Right renal pelvis (tissue), 4 donors: ENCODE measurements at places on chromosomes 3 and 15.

DNA sequence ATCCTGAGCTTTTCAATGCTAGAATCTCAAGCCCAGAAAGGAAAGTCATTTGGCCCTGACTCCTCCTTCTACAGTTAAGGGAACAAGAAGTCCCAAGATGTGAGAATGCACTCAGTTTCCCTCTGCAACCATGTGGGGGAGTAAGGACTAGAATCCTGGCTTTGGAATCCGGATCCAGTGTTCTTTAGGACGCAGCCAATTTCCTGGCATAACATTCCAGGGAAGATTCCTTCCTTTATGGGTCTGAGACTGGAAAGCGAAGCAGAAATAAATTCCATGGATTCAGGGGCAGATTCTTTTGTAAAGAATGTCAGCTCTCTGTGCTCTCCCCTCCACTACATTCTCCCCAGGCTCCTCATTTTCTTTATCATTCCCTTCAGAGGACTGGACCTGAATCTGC is 151.8 kb upstream of the SOX14 start:
- DNase-seq = no peak

- no peak for DNase-seq
Measured at GRCh38 chr15:41937568-41937923, 34.8 kb downstream of the EHD4 start.

- DNase-seq = no peak
Measured at GRCh38 chr15:28876131-28876844, 9.5 kb upstream of the APBA2 start.

GRCh38 chr3:164604687-164605086 is 473.6 kb downstream of the SI start:
- peak; percentile 11 for DNase-seq

DNA sequence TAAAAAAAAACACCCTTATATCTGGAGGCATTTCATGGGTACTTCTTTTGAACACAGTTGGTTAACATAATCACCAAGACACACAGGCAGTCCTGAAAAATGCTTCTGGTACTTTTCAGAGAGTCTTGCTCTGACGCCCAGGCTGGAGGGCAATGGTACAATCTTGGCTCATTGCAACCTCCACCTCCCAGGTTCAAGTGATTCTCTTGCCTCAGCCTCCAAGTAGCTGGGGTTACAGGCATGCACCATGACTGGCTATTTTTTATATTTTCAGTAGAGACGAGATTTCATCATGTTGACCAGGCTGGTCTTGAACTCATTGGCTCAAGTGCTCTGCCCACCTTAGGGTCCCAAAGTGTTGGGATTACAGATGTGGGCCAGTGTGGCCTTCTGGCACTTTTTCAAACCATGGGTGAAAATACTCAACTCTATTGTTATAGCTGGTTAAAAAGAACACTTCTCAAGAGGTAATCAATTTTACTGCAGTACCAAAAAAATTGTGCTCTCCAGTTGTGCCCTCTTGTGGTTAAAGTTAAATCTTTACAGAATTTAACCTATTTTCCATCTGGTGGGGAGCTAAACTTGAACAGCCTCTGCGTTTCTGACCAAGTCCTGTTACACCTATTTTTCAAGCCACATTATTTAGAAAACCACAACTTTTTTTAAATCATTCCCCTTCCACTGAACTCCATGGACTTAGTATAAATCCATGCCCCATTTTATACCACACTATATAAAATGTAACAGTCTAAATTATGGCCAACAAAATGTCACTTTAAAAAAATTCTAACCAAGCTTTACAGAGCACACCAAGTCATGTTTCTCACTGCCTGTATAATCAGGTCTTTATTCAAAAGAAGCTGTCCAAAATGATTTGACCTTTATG is 1.2 kb upstream of the SNAPC5 start:
- DNase-seq = no peak

DNA sequence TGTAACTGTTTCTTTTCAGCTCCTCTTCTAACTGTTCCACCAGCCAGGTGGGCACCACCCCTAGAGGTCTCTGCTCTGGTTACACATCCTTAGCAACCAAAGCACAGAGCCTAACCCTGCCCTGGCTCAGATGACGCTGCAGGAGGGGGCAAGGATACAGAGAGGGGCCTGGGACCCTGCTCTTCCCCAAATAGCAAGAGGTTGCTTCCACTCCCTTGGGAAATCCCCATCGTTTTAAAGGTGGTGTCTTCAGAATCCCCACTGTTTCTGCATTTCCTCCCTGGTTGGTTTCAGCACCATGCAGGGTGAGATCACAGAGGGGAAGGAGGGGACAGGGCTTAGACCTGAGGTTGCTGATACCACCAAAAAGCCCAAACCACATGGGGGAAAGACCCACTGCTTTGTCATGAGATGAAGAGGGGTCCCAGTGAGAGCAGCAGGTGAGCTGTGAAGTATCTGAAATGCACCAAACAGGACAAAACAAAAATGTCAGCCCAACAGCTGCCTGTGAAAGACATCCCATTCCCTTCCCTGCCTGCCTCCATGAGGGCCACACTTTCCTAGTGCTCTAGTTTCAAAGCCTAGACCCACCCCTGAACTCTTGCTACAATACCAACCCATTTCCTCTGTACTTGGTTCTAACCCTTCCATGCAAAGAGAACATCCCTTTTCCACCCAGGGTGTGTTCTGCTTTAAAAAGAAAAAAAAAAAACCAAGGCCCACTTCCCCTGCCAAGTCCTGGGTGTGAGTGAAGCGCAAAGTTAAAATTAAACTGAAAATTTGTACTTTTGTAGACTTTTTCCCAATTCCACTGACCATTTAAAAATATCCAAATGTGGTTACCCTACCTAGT is 29.0 kb downstream of the ANP32A start:
- no peak for DNase-seq

DNA sequence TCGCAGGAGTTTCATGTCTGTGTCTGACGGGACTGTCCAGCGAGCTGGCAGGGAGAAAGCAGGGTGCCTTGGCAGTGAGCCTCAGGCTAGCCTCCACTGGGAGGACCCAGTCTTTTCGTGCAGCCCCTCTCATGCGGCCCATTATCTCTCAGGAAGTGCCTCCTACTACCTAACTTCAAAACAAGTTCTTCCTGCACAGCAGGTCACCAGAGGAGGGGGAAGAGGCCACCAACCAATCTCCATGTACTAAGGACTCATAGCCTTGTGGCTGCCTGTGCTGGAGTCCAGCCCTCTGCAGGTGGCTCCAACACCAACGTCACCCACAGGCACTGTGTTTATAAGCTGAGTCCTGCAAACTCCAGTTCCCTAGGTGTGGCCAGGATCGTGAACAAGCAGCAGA is 4.8 kb downstream of the VIPR1 start:
- no peak for DNase-seq

DNA sequence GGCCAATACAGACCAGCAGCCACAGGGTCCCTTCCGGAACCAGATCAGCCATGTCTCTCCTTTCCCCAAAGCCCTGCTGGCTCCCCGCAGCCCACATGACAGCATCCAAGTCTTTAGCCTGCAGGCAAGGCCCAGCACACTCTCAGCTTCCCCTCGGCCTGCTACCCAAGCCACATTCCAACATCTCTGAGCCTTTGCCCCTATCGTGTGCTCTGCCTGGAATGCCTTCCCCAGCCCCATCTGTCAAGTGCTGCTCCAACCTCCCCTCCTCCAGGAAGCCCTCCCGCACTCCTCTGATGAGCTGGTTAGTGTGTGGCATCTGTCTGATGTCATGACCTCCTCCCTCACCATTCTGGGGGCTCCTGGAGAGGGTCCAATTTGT is 8.5 kb downstream of the PLXND1 start:
- no peak for DNase-seq

DNA sequence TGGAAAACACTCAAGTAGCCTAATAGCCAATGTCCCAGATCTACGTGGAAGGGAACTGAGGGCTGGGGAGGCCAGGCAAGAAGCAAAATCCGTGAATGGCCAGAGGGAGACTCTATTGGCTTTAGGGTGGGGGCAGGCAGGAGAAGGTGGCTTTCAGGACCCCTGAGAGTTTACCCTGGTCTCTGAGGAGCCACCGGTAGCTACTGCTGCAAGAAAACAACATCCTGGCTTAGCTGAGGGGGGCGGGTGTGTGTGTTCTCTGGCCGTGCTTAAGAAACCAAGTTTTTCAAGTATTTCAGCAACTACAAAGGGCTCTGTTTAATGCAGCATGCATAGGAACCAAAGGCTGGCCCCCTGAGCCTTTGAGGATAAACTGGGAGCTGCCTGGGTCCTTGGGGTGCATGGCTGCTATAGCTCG is 47.6 kb upstream of the TRPM1 start:
- no peak for DNase-seq

DNA sequence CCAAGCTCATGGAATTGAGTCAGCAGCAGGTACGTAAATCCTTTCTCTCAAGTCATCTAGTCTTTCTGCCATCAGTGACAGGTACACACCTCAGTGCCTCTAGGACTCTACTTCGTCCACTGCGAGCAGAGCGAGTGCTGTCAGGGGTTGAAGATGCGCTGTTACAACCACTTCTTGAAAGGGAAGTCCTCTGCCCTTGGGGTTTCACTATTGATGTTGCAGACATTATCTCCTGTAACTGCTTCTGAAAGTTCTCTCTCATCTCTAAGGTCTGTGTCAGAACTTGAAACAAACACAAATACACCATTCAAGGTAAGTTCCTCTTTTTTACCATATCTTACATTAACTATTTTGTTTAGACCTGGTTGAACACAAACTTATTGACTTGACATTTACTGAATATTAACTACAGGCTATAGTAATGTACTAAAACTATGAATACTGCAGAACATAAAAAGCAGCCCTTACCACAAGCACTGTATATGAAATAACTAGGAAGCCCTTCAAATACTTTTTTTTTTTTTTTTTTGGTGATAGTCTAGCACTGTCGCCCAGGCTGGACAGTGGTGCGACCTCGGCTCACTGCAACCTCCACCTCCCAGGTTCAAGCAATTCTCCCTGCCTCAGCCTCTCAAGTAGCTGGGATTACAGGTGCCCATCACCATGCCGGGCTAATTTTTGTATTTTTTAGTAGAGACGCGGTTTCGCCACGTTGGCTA is 41.5 kb downstream of the TOPBP1 start:
- DNase-seq = no peak

- DNase-seq = peak; percentile 30
Measured at GRCh38 chr15:44427756-44428724, 611 bp downstream of the CTDSPL2 start.

DNA sequence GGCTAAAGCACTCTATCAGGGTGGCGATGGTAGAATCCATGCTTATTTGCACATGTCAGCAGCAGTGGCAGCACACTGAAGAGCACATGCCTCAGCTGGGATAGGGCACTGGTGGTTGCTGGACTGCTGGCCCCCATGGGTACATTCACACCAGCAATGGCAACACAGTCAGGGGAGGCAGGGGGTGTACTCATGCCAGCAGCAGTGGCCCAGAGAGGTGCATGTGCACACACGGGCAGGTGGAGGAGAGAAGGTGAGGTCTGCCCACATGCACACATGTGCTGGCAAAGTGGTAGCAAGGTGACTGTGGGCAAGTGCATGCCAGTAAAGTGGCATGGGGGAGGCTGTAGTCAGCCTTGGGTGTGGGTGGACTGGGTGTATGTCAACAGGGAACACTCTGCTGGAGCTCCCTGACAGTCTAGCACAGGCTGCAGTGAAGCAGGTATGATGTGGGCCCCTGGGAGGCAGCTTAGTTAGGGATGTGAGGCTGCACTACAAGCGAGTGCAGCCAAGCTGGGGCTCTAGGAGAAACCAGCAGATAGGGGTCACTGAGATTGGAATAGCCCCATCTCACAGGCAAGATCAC is 53.9 kb upstream of the NPAP1 start:
- DNase-seq = no peak

DNA sequence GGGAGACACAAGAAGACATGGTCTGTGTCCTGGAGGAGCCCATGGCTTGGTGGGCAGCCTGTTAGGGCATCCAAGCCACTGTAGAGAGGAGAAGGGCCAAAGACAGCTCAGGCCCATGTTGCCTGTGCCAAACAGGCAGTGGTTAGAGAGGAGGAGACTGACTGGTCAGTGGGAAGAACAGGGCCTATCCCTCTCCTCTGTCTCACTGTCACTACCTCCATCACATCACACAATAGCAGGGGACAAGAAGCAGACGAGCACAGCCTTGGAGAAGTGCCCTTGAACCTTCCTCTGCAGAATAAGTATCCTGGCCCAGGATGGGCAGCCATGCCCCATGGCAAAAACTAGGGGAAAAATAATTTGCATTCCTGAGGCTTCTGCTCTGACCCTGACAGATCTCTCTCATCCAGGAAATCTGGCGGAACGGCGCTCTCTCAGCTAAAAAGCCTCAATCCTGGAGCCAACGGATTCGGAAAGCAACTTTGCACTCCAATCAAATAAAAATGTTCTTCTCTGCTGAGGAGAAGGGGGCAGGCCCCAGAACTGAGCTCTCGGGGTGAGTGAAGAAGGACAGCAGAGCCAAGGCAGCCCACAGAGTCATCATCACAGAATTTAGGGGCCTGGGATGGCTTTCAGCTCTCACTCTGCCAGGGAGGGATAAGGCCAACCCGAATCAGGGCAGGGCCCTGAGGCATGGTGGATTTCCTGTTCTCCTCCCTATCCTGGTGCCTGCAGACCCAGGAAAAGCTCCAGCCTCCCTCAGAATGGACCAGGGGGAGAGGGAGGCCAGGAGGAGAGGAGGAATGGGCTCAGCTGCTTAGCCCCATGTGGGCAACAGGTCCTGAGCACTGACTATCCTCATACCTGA is 1.6 kb downstream of the SHF start:
- DNase-seq = no peak

DNA sequence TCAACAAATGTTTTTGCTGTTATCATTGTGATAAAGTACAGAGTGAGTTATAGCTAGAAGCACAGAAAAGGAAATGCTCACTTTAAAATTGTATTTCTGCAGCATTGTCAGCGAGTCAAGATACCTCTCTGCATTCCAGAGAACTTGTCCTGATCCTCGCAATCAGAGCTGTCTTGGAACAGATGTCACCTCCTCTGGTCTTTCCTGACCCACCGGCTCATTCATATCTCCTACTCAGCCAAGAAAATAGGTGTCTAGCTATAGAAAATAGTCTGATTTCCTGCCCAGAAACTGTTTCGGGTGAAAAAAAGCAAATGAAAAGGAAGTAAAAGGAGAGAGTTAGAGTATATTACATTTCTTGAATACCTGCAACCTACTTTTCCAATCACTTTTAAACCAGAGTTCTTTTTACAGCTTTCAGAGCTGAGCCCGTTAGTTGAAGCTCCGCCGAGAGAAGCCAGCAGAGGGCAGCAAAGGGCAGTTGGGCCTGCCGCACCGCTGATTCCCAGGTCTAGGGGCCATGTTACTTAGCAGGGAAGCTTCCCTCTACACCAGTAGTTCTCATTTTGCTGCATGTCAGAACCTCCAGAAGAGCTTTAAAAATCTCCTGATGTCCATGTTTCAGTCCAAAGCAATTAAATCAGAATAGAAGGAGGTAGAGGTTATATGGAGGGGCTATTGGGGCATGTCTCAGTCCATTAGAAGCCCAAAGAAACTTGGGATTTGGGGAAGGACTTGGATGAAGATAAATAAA is 185.7 kb upstream of the THRB start:
- DNase-seq = peak; percentile 37

- DNase-seq = no peak
Measured at GRCh38 chr3:15955968-15956367, 158.2 kb upstream of the ANKRD28 start.

GRCh38 chr15:79086814-79087213 is 3.8 kb downstream of the RASGRF1 start:
- DNase-seq = no peak

GRCh38 chr15:57259568-57260040 is 116.7 kb upstream of the CGNL1 start:
- peak; percentile 43 for DNase-seq

GRCh38 chr3:143288944-143289343 is 169.4 kb downstream of the CHST2 start:
- DNase-seq = no peak

- DNase-seq = no peak
Measured at GRCh38 chr3:44981751-44982150, 5.7 kb downstream of the EXOSC7 start.
